Ureter (tissue), 1 donor: ENCODE measurements at places on chromosomes 3 and 15. TPM values are rescaled to one million over a fixed set of nuclear protein-coding genes. Genes with fewer than 3 reads are reported as not detected.

Gene SERINC4
- 0.34 TPM for total RNA-seq

Gene IMPG2
- total RNA-seq, result 0.31 TPM

Gene FBN1
- 37.1 TPM for total RNA-seq

Gene GNB4
- total RNA-seq, result 19.5 TPM

Gene NMB
- 9.1 TPM for total RNA-seq

Gene NPAP1
- total RNA-seq, result 2.2 TPM

Gene SLC9C1
- total RNA-seq, result 0.13 TPM

- no peak for DNase-seq
Measured at GRCh38 chr3:85801955-85802354, 843.2 kb downstream of the CADM2 start.

DNA sequence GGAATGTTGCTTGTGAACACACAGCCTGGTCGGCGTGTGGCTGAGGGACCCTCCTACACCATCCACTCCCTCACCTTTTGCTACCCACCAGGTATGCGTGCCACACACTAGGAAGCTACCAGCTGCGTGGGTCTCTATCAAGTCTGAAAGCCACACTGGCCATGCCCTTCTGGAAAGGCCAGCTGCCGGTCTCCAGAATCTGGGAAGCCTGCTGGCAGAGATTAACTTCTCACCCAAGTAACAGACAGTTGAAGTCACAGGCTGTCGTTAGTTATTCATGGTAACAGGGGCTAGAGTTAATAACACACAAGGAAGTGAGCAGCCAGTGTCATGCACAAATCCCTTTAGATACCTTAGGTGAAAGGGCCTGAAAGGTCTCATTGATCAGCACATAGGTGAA is 48.1 kb downstream of the SUSD5 start:
- DNase-seq, result no peak

GRCh38 chr15:89666184-89666857 is 11.1 kb upstream of the KIF7 start:
- DNase-seq, result no peak

DNA sequence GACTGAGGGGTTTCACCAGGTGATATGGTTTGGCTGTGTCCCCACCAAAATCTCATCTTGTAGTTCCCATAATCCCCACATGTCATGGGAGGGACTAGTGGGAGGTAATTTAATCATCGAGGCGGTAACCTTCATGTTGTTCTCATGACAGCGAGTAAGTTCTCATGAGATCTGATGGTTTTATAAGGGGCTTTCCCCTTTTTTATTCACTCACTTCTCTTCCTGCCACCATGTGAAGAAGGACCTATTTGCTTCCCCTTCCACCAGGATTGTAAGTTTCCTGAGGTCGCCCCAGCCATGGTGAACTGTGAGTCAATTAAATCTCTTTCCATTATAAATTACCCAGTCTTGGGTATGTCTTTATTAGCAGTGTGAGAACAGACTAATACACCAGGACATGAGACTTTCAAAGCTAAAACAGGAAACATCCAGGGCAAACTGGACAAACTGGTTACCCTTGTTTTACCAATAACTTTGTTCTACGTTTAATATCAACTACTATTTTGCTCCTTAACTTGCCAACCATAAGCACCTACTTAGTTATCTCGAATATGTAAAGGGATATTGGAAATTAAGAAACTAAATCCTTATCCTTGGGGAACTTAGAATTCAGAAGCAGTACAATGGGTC is 98.2 kb downstream of the MYH15 start:
- no peak for DNase-seq

DNA sequence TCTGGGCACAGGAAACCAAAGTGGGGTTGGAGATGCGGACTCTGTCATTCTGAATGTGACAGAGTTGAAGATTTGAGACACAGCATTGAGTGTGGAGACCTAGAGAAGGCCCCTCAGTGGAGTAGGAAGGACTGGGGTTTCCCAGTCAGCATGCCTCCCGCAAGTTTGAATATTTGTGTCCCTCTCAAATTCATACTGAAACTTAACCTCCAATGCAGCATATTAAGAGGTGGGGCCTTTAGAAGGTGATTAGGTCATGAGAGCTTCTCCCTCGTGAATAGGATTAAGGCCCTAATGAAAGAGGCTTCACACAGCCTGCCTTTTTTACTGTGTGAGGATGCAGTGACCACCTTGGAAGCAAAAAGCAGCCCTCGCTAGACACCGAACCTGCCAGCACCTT is 8.0 kb downstream of the HDDC3 start:
- no peak for DNase-seq

- DNase-seq, result no peak
Measured at GRCh38 chr3:147773116-147773630, 364.0 kb downstream of the ZIC1 start.

DNA sequence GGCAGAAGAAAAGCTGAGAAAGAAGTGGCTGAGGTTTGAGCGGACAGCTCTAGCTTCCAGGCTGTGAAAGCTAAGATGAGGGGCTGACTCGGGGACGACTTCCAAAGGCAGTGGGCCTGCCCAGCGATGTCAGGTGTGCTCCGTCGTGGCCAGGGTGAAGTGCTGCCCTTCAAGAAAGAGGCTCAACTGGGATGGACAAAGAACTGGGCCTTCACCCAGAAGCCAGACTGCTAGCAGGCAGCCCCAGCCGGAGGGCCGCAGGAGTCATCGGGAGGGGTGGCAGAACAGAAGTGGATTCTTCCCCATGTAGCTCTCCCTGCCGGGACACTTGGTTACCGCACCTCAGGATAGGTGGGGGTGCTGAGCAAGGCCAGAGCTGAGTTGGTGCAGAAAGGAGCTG is 13.1 kb upstream of the SEC13 start:
- no peak for DNase-seq

- no peak for DNase-seq
Measured at GRCh38 chr3:5047764-5048419, 68.7 kb downstream of the BHLHE40 start.
